Vein endothelial cell (primary cell): ENCODE measurements at places on chromosomes 5 and 9. TPM values are rescaled to one million over a fixed set of nuclear protein-coding genes. Genes with fewer than 3 reads are reported as not detected.

Gene GPR150
- 0.29 and 0.33 TPM in 2 replicates for total RNA-seq

Gene SPATA9
- 0.48 and 0.65 TPM in 2 replicates for total RNA-seq

Gene RASGEF1C
- not detected in 2 replicates for total RNA-seq

Gene HRH2
- total RNA-seq = under 0.01 TPM in 1 of 2 replicates, not detected in the other

Gene MPDZ
- total RNA-seq = 58.5 and 63.4 TPM in 2 replicates

Gene DHFR
- total RNA-seq = 16.0 and 30.1 TPM in 2 replicates
